ENCODE measurements at places on chromosomes 7 and 10. TPM values are rescaled to one million over a fixed set of nuclear protein-coding genes. Genes with fewer than 3 reads are reported as not detected.
A peak's percentile ranks its signal among the peaks of the same experiment; 100 is the strongest.

DNA sequence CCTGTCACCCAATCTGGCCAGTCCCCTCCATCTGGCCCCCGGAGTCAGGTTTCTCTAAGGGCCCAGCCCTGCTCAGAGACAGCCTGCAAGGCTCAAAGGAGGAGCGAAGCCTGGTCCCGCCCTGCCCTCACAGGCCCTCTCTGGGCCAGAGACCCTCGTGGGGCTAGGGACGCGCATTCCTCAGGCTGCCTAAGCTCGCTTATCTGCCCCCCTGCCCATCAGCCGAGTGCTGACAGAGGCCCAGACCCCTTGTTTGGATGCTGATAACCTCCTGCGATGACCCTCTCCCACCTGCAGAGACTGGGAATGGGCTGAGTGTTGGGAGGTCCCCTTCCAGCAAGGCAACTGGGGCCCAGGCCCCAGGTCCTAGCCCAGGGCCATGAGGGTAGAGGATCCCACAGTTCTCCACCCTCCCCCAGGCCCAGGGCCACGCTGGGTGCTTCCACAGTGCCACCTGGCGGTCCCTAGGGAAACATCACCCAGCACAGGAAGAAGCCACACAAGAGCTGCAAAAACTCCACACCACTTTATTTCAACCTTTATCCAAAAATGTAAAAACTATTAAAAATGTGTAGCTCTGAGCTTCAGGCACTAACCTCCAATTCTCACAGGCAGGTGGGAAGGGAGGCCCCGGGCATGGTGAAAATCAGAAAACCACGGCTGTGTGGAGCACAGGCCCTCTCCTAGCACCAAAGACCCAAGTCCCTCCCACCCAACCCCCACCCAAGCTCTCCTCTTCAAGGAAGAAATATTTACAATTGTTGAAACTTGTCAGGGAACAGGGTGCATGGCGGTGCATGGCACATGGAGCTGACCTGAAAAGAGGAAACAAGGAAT, 2.2 kb downstream of the NPM3 start:
- DNase-seq = peak; percentile 60

Gene GCK
- total RNA-seq = not detected

Gene AOAH
- not detected for total RNA-seq

DNA sequence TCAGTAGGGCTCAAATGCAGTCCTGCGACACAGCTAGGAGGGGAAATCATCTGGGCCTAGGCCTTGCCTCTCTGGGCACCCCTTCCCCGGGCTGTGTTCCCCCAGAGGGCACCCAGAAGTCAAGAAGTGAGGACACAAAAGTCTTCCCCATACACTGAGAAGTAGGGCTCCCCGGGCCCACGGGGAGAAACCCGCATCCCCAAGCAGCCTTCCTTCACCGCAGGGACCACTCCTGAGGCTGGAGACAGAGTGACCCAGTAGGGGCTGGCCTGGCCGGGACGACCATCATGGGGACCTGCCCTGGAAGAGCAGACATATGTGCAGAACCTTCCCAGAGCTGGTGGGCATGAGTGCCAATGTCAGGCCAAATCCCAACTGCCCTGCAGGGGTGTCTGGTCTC, 163.5 kb downstream of the GFRA1 start:
- DNase-seq = no peak

GRCh38 chr7:7251742-7252141, 69.4 kb downstream of the C1GALT1 start:
- no peak for DNase-seq

GRCh38 chr7:157497367-157497743, 160.6 kb downstream of the DNAJB6 start:
- no peak for DNase-seq

DNA sequence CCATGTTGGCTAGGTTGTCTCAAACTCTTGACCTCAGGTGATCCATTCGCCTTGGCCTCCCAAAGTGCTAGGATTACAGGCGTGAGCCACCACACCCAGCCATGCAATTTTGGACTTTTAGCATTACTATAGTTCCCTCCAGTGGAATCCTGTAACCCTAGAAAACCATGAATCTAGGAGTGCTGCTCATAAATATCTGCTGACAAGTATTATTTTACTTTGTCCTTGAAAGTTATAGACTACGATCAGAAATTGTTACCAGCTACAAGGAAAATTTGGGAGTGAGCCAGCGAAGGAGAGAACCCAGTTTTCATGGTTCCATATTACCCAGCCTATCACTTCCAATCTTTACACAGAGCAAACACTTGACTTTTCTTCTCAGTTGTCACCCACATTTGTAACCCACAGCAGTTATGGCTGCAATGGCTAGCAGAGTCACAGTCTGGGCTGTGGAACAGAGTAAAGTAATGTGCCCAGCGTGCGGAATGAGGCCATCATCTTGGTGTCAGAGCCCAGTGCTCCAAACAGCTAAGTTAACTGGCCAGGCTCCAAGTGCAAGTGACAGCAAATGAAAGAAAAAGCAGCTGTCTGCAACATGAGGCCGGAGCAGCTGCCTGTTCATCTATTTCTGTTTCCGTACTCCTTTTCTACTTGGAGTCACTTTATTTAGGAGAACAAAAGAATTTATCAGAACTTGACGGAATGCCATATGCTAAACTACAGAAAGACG, 29.9 kb downstream of the ZC3HC1 start:
- DNase-seq = no peak
